ENCODE measurements at places on chromosomes 7 and 10.

DNA sequence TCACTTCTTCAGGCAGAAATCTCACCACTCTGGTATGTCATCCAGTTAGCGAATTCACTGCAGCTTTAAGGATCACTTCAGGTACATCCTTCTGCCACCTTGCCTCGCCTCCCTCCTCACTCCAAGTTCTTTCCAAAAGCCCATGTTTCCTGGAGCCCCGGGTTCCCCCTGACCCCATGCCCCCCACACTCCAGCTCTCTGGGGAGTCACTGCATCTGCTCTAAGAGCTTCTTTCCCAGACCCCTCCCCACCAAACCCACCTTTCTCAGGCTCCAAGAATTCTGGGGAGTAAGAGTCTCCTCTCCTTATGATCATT is 969.5 kb upstream of the ZNF722 start:
- DNase-seq, result no peak

GRCh38 chr10:19998482-19998881 is 182.2 kb downstream of the PLXDC2 start:
- DNase-seq, result no peak

- no peak for DNase-seq
Observed at GRCh38 chr10:80323311-80323710, 33.2 kb downstream of the DYDC1 start.

GRCh38 chr7:104382616-104383015 is 54.2 kb downstream of the LHFPL3 start:
- no peak for DNase-seq

DNA sequence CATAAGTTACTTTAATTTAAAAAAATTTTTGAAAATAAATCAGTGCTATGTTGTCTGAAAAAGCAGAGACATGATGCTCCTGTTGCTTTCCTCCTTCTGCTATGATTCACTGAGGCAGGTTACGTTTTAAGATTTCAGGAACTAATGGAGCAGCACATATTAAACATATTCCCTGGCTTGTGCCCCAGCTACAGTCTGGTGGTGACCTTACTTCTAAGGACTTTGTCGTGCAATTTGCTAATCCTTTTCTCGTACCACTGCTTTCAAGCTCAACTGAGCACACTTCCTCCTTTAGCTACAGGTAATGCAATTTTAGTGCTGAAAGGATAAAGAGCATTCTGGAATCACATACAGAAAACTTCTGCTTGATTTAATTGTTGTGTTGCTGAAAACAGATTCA is 16.2 kb upstream of the PRR15 start:
- DNase-seq, result no peak

DNA sequence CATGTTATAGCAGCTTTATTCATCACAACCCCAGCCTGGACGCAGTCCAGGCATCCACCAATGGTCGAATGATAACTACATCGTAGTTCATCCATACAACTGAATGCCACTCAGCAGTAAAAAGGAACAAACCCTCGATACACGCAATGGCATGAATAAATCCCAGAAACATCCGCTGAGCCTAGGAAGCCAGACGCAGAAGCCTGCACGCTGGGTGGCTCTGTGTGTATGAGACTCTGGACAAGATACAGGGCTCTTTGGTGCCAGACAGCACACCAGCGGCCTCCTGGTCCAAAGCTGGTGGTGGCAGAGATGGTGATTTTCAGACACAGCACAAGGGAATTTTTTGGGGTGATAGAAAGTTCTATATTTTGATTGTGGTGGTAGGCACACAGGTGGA is 10.0 kb upstream of the CRYGN start:
- no peak for DNase-seq

DNA sequence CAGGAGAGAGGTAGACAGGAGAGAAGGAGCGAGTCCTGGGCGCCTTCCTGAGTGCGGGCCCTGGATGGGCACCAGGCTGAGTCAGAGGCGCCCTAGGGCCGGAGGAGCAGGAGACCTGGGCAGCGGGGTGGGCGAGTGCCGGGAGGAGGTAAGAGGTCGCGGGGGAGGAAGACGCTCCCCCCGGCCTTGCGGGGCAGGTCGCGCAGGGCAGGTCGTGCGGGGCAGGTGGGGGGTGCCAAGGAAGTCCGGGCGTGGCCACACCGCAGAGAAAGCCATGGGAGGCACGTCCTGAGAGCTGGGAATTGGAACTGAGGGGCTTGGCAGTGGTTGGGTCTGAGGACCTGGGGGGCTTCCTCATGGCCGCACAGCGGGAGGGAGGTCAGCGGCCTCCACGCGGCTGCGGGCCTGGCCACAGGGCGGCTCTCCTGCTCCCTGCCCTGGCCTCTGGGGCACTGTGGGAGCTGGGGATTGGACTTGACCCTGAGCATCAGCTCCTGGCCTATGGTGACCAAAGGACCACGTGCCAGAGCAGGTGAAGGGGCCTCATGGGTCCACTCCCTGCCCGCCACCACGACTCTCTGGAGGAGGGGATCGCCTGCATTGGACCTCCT is 935 bp downstream of the MMP21 start:
- no peak for DNase-seq

GRCh38 chr10:122362621-122363020 is 11.9 kb upstream of the PLEKHA1 start:
- DNase-seq, result no peak

DNA sequence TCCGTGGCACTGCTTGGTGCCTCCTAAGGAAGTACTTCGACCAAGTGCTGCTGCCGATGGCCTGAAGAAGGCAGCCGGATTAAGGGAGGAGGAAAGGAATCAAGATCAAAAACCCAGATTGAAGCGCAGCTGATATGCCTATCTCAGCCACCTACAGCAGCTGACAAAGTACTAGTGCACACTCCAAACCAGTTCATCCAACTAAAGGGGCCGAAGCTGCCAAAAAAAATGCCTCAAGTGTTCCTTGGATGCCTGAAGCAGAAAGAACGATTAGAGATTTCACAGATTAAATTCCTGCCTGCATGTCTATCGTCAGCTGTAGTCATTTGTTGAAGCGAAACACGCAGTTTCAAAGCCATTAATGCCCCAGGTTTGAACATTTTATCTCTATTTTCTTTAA is 65.7 kb downstream of the TNRC18 start:
- DNase-seq, result no peak

- no peak for DNase-seq
Observed at GRCh38 chr7:34675749-34676374, 17.8 kb downstream of the NPSR1 start.

GRCh38 chr7:99790407-99790806 is 6.4 kb upstream of the CYP3A4 start:
- DNase-seq, result no peak

- DNase-seq, result no peak
Observed at GRCh38 chr10:102678068-102678400, 33.8 kb downstream of the TRIM8 start.

All from activated naive CD4-positive, alpha-beta T cell (primary cell).